ENCODE measurements at places on chromosomes 1 and 21.

GRCh38 chr1:44154049-44154448 is 12.6 kb upstream of the KLF18 start:
- no peak for DNase-seq

- no peak for DNase-seq
Observed at GRCh38 chr1:230066031-230066430, 1.0 kb upstream of the GALNT2 start.

DNA sequence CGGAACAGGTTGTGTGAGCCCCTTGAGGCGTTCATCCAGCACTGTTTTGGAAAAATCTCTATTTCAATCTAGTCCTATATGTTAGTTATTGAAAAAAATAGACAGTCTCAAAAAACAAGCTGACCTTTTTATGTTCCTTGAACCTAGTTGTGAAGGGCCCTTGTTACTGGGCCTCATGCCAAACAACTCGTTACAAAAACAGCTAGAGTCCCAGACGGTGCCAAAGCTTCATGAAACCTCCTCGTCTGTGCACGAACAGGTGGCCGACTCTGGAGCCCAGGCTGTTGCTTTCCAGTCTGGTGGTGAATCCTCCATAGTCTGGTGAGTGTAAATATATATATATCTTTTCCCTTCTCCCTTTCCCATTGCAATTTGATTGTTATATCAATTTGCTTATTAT is at the start of gene CHIA:
Gene CHIA, plus strand, starts transcription at position 222 of the 400 bp plus-strand sequence. CDS start 19,617 bp downstream, outside the sequence.
- no peak for DNase-seq

DNA sequence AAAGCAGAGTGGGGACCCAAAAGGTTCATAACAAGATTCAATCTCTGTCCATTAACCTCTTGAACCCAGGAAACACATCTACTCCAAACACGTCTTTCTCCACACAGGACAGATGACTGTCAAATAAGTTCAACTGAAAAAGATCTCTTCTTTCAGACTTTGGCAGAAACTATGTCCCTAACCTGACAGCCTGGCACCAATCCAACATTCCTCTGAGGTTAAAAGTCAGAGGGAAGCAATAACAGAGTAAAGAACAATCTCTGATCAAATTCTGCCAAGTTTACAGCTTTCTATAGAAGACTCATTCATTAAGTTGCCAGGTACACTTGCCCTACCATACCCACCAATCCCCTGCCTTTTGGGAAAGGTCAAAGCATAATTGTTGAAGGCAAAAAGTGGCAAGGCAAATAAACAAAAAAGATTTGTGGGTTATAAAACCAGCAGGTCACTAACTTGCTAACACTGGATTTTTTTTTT is 31.9 kb downstream of the OTUD7B start:
- DNase-seq, result no peak

DNA sequence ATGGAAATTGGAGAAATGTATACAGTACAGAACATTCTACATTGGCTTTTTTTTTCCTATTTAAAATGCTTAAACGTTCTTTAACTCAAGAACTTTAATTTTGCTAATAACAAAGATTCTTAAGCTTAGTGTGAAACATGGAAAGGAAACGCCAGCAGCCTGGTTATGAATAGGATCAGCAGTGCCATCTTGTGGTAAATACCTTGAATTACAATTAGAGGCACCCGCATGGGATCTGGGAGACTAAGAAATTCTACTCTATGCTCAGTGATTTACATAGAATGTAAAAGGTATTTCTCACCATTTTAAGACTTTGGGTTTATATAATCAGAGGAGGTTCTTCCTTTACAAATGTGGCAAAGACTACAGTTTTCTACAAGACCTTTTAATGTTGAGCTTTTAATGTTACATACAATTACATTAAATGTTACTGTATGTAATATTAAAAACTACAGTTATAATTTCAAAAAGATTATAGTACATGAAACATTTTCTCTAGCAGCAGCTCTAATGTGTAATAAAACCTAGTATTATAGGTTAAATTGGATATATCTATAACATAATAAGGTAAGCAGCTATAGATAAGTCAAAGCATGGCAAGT is 32.1 kb upstream of the APOBEC4 start:
- DNase-seq, result no peak

GRCh38 chr1:215845234-215845891 is 278.3 kb downstream of the KCTD3 start:
- DNase-seq, result no peak

DNA sequence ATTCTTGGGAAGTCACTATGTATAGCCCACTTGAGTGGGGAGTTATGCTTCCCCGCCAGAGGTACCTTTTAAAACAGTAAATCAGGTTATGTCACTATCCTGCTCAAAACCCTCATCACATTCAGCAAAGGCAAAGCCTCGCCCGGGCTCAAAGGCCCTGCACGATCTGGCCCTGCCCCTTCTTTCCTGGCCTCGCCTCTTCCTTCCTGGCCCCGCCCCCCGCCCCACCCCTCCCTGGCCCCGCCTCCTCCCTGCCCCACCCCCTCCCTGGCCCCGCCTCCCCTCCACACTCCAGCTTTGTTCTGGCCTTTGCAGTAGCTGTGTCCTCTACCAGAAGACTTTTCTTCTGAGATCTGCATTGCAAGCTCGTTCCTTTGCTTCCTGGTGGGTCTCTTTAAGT is 6.6 kb downstream of the LDLRAD2 start:
- peak; percentile 43 for DNase-seq

DNA sequence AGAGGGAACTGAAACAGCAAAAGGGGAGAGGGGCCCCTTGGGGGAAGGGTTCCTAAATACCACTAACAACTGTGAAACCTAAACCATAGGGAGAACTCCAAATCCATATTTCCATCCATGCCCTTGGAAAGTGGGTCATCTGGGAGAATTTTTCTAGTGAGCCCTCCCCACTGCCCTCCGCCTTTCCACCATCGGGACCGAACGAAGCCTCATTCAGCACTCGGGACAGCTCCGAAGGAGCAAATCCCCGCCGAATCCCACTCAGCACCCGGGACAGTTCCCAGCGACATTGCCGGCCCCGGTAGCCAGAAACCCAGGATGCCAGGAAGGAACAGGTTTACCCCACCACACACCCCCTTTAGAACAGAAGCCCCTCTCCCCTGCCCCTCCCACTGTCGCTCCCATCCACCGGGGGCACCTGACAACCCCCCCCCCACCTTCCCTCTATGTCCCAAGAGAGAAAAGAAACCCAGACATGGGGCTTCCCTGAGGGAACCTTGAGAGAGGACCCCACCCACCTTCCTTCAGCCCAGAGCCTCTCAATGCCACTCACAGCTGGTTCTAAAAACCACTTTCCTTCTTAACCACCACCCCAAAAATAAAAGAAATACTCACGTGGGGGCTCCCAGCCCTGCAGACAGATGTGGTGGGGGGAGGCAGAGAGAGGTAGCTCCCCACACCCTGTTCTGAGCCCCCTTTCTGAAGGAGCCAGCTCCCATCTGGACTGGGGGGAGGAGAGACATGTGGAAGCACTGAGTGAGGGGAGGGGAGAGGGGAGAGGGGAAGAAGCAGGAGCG is 4.5 kb downstream of the DLGAP3 start:
- DNase-seq, result no peak
